ENCODE measurements at places on chromosomes 12 and 14.

GRCh38 chr12:45256721-45257120 is 40.8 kb downstream of the ANO6 start:
- DNase-seq = no peak

GRCh38 chr12:109875572-109876131 is 4.7 kb downstream of the GLTP start:
- no peak for DNase-seq

GRCh38 chr12:26239122-26239851 is 43.9 kb downstream of the SSPN start:
- DNase-seq = no peak

GRCh38 chr12:64944966-64945365 is 120.5 kb downstream of the TBC1D30 start:
- no peak for DNase-seq

GRCh38 chr12:28424965-28425364 is 234.7 kb downstream of the CCDC91 start:
- DNase-seq = no peak

GRCh38 chr14:105169776-105170655 is 1.4 kb upstream of the JAG2 start:
- no peak for DNase-seq

DNA sequence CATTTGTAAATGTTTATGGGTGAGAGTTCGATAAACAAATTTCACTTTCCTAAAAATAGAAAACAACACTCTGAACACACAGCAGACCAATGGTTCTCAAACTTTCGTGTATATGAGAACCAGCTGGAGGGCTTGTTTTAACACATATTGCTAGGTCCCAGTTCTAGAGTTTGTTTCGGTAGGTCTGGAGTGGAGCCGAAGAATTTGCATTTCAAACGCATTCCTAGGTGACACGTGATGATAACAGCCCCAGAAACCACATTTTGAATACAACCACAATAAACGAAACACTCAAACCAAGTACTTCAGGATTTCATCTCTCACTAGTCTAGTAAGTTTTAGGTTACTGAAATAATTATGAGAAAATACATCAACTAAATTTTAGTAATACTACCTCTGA is 17.1 kb downstream of the SEC23A start:
- DNase-seq = no peak

GRCh38 chr12:20053782-20054181 is 314.6 kb upstream of the PDE3A start:
- DNase-seq = no peak

DNA sequence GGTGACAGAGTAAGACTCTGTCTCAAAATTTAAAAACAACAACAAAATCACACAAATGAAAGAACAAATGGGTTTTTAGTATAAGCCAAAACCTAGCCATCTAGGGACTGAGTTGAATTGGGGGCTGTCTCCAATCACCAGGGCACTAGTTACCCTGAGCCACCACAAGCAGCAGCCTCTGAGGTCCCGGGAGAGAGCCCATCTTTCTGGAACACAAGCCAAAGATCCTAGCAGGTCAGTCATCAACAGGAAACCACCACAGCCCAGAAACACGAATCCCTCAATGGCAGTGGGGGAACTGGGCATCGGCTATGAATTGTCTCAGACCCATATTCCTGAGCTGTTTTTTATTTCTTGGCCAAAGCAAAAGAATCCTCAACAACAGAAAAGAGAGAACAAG is 75.3 kb downstream of the KDM2B start:
- no peak for DNase-seq

- DNase-seq = no peak
These were observed 182.5 kb downstream of the VRK1 start for GRCh38 chr14:96979611-96980074.

DNA sequence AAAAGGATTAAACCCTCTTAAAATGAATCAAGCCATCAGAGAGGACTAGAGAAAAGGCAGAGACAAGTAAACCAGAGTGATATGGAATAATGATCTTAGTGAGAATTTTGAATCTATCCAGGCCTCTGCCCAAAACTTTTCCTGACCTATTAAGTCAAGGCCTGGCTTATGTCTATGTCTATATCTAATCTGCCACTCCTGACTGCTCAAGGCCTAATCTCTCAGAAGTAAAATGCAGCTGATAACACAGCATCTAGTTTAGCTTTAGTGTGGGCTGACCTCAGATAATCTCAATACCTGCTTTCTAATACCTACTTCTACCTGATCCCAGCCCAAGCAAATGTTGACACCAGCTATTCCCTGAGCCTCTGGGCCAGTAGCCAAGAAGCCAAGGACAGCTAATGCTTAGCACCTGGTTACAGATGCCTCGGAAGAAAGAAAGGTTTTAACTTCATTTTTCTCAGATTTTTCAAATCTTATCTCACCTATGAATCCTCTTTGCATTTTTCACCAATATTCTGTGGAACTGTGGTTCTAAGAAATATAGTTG is 1472.5 kb upstream of the SEL1L start:
- no peak for DNase-seq

GRCh38 chr12:51662728-51663154 is 71.7 kb downstream of the SCN8A start:
- DNase-seq = no peak

GRCh38 chr12:75909714-75910656 is 121.6 kb downstream of the PHLDA1 start:
- no peak for DNase-seq

DNA sequence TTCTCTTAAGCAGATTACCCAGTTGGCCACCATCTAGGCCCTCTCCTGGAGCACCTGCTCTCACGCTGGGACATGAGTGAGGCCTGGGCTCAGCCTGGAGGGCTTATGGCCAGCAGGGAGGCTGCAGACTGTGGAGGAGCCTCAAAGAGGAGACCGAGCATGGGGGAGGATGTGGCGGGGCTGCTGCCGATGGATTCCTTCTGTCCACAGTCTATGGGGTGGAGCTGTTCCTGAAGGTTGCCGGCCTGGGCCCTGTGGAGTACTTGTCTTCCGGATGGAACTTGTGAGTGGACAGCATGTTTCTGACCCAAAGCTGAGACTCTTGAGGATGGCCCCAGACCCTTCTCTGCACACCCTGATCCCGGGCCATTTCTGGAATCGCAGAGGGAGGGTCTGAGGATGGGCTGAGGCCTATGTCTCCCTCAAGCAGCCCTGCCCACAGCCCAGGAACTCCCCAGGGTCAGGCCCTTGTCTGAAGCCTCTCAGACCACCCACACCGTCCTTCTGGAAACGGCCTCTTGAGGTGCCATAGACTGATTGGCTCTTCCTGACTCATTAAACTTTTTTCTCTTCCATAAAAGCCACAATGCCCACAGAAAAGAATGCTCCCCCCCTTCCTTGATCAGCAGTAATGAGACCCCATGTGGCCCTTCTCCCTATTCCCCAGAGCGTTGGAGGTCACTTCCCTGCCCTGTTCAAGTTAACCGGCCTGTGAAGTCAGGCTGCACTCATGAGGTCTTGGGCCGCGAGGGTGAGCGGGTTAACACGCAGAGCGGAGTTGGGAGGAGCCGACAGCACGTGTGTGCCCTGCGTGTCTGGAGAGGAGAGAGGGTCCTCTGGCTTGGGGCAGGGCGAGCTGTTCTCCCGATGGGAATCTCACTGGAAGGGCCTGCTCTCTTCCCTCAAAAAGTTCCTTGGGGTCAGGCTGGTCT is 49.0 kb downstream of the SLC8B1 start:
- DNase-seq = no peak

- DNase-seq = no peak
These were observed 588 bp downstream of the MBIP start for GRCh38 chr14:36319899-36320199.

- no peak for DNase-seq
These were observed 195.0 kb upstream of the FOXG1 start for GRCh38 chr14:28571636-28572035.

- DNase-seq = no peak
These were observed 9.2 kb downstream of the PRIMA1 start for GRCh38 chr14:93778856-93779629.

GRCh38 chr12:12788675-12789368 is 3.4 kb downstream of the APOLD1 start:
- peak; percentile 67 for DNase-seq

DNA sequence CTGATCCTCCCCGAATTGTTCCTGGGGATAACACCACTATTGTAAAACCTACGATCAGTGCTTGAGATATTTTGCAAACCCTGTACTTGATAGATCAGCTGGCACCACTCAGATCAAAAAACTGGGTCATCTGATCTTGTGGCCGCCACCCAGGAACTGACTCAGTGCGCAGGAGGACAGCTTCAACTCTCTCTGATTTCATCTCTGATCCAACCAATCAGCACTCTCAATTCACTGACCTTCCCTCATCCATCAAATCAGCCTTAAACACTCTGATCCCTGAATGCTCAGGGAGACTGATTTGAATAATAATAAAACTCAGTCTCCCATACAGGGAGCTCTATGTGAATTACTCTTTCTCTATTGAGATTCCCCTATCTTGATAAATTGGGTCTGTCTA is 4.2 kb upstream of the XPOT start:
- DNase-seq = no peak

- DNase-seq = no peak
These were observed 56.3 kb downstream of the NIN start for GRCh38 chr14:50774542-50775267.

- DNase-seq = no peak
These were observed 37.0 kb downstream of the YAF2 start for GRCh38 chr12:42201063-42201462.

DNA sequence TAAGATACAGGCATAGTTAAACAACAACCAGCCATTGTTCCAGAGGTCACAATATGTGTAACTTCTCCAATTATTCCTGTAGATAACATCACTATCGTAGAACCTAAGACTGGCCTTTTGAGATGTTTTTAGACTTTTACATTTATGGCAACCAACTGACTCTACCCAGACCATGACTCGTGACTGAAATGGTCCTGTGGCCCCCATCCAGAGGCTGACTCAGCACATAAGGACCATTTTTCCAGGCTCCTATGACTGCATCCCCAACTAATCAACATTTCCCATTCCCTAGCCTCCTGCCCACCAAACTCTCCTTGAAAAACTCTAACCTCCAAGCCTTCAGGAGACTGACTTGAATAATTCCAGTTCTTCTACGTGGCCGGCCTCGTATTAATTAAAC is 52.6 kb upstream of the NID2 start:
- no peak for DNase-seq

DNA sequence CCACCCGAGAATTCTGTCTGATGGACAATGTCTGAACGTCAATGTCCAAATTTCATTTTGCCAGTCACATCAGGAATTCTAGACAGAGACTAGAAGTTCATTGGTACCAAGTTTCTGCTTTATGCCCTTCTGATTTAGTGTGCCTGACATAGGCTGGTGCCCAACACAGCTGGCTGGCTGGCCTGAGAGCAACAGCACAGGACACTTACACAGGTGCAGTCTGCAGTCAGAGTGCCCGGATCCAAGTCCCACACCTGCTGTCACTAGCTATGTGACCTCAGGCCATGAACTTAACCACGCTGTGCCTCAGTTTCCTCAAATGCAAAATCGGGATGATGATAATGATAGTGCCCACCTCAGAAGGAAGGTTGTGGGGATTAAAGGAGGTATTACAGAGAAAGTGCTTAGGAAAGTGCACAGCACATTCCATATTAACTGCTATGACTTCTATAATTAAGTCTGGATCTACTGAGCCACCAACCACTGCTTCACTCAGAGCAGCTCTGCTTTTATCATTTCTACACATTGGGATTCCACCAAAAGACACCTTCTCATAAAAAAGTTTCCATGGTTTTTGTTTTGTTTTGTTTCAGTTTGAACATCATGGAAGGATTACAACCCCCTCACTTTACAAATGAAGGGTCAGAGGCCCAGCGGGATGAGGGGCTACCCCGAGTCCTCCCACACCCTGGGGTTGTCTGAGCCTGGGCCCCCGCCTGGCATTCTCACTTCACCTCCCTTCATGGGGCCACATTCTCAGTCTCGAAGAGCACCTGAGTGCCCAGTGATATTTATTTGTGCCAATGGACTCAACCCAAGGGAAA is 168.8 kb upstream of the BCL2L14 start:
- no peak for DNase-seq

- no peak for DNase-seq
These were observed 559.8 kb downstream of the RPL10L start for GRCh38 chr14:46091819-46092218.

- DNase-seq = no peak
These were observed 128.8 kb downstream of the LMNTD1 start for GRCh38 chr12:25424211-25424731.

- DNase-seq = no peak
These were observed 74.2 kb downstream of the TESC start for GRCh38 chr12:117024961-117025480.

- no peak for DNase-seq
These were observed 486.2 kb downstream of the NAV3 start for GRCh38 chr12:78316631-78317468.
